ENCODE measurements at places on chromosomes 5 and 9.

- no peak for DNase-seq
Measured at GRCh38 chr9:122477346-122477745, 380 bp downstream of the OR1J1 start.

DNA sequence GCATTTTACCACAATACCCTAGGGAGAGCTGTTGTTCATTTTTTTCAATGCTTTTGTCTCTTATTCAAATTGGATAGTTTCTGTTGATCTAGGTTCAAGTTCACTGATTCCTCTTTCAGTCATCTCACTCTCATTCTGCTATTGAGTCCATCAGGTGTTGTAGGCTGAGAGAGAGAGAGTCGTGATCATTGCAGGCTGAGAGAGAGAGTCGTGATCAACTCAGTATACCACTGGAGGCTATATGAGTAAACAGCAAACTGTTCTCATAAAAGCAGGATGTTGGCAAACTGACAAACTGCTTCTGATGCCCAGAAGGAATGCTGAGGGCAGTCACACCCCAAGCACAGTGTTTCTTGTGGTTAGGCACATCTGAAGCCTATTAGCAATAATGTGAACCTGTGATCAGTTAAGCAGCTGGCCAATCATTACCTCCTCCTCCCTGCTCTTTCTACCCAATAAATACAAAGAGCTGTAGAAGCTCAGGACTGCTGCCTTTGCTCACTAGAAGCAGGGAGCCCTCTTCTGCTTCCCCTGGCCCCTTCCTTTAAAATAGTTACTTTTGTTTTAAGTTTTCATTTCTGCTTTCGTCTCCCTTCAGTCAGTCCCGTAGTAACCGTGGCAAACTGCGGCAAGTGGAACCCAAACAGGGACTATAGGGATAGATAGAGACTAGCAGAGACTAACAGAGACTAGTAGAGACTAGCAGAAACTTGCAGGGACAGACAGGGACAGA lies 476.1 kb upstream of the ACO1 start:
- DNase-seq: no peak

DNA sequence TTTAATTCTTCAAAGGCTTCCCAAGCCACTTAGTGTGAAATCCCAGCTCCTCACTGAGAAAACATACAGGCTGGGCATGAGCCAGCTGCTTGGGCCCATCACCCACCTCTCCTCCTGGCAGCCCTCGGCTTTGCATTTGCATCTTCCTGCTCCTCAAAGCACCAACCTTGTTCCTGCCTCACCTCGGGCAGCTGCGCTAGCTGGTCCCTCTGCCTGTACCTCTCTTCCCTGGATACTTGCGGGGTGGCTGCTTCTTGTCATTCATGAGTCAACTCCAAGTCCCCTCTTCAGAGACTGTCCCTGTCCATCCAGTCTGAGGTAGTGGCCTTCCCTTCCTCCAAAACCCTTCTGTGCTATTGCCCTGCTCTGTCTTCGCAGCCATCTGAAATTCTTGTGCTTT lies 116.1 kb upstream of the CXCL14 start:
- DNase-seq: no peak

GRCh38 chr5:134554319-134555222 lies 29.1 kb downstream of the JADE2 start:
- DNase-seq: peak; percentile 73

GRCh38 chr5:54385994-54386393 lies 69.5 kb upstream of the HSPB3 start:
- DNase-seq: no peak

DNA sequence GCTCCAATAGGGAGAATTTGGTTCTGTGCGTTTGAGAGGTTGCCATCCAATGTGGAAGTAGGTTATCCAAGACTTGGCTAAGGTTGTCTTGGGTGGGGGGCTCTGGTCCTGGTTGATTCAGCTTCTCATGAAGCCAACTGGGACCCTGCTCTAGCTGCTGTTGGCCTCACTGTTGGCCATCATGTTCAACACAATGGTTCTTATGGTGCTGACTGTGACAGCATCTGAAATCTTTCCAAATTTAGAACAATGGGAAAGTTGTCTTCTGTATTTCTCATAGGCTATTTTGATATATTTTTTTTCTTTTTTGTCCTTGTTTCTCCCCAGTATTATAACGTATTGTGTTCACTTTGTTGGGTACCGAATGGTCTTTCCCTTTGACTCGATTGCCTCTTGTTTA lies 71.9 kb downstream of the GDNF start:
- DNase-seq: no peak

GRCh38 chr5:35087991-35088390 lies 40.2 kb upstream of the AGXT2 start:
- DNase-seq: no peak

DNA sequence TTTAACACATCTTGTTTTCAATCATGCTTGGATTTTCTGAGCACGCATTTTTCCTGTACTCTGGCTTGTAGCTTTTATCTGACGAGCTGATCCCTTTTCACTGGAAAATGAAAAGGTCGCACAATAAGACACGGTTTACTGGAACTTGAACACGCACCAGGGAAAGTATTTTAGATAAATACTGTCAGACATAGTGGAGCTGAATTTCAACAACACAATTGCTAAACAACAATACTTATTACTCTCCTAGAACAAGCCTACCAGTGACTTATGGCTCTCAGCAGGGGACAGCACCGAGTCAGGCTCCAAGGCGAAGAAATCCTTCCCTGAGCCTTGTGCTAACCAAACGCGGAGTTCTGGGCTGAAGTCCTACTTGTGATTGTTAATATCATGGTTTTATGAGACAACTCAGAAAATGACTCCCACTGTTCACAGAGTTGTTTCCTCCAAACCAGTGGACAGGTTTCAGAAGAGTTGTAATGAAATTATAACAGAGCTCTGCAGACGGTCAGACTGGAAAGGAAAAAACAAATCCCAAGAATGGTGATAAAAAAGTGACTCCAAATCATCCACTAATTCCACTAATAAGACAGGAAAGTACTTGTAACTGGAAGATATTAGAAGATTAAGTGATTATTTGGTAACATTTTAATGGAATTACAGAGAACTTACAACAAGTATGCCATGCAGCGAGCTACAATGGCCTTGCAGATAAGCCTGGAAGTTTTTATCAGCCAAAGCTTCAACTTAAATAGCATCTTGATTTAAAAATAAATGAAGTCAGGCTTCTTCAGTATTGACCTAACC lies 359.6 kb downstream of the EBF1 start:
- no peak for DNase-seq

DNA sequence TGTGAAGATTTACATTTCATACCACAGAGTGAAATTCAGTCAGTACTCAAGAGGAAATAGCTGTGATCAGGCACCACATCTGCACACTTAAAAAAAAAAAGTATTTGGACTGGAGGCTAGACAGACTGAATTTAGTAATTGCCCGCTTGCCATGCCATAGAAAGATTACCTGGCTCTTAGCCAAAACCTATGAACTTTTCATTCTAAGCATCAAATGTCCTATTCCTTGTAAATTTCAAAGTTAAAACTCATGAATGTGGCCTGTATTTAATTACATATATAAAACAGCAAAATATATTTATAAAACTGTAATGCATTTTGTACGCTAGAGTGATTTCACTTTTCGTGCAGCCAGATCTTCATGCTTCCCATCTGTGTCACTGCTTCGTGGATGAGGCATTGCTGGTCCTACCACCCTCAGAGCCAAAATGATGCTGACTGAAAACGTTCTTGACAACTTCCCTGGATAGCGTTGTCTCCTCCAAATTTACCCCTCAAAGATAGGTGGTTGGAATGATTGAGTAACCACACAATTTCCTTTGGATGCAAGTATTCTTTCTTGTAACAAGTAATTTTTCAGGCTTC lies 447.9 kb upstream of the SGCD start:
- DNase-seq: no peak

GRCh38 chr9:87567001-87567400 lies 69.3 kb downstream of the DAPK1 start:
- DNase-seq: no peak

- no peak for DNase-seq
Measured at GRCh38 chr5:141869514-141869913, 8.7 kb downstream of the PCDH1 start.

DNA sequence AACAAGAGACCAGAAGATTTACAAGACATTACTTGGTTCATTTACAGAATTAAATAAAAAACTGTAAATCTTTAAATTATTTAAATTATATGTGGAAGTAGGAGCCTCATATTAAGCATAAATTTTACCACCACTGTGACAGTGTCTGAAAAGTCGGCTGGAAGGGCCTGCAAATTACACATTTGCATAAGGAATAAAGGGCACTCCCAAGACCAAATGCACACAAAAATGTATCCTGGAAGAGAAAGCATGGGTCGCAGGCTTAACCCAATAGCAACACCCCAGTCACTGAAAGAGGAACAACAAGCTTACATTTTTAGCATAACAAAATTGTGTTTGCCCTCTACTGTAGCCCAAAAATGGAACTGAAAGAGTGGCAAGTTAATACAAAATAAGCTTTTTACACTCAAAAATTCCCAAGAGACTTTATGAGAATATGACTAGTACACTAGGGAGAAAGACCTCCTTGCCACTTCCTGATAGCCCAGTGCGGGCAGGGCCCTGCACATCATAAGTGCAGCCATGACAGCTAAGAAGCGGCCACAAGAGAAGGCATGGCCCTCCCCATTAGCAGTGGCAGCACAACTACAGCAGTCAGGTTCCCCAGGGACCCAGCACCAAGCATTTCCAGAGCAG lies 482.0 kb downstream of the DTWD2 start:
- DNase-seq: peak; percentile 13

- DNase-seq: no peak
Measured at GRCh38 chr5:4570047-4570995, 569.8 kb upstream of the ADAMTS16 start.
